ENCODE measurements at places on chromosomes 5 and 9.

DNA sequence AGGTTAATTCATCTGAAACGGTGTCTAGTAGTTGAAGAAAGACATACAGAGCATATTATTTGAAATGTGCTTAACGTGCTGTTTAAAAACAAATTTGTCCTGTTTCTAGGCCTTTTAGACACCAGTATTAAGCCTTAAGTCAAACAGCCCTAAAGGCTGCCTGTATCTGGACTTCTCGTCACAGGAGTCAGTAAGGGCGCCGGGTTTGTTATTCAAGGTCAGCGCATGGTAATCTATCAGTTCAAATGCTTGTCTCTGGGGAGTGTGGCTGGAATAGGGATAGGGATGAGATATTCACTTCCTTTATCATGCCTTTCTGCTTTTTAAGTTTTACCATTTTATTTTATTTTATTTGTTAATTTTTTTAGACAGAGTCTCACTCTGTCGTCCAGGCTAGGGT is 9.4 kb upstream of the CNOT6 start:
- H3K36me3 ChIP-seq, result no peaks in the 10 kb centered on the region
- H3K27me3 ChIP-seq, result no peaks in the 10 kb centered on the region
- H3K4me3 ChIP-seq, result no peak overlapping the region
- H3K4me1 ChIP-seq, result no peaks in the 10 kb centered on the region
- no peak for DNase-seq

GRCh38 chr9:3928590-3928989 is 371.3 kb downstream of the GLIS3 start:
- H3K4me3 ChIP-seq, result no peak overlapping the region
- peaks cover 17% of the 10 kb centered on the region for H3K4me1 ChIP-seq
- no peak overlapping the region for H3K27ac ChIP-seq
- DNase-seq, result no peak
- H3K36me3 ChIP-seq, result no peaks in the 10 kb centered on the region
- no peaks in the 10 kb centered on the region for H3K27me3 ChIP-seq

DNA sequence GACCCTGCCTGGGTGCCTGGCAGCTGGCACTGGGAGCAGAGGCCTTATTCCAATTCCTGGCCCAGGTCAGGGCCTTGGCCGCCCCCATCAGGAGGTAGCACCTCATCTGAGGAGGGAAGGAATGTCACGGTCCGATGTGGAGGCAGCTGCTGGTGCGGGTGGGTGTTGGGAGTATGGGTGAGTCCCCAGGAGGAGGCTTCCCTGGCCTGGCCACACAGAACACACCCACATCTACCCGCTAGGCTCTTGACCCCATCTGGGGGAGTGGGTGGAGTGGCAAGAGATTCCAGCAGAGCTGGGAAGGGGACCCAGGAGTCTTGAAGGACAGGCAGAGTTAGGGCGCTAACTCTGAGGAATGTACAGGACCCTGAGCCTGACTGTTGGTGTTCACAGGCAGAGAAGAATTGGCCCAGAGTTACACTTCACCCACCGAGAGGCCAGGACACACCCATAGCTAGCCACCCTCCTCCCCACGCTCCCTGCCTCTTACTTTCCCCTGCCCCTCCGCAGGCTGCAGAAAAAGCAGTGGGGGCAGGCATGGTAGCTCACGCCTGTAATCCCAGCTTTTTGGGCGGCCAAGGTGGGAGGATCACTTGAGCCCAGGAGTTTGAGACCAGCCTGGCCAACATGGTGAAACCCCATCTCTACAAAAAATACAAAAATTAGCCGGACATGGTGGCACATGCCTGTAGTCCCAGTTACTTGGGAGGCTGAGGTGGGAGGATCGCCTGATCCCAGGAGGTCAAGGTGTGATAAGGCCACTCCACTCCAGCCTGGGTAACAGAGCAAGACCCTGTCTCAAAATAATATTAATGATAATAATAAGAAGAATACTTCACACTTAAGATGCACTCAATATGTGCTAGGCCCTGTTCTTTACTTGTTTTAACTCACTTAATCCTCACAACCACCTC is 6.0 kb downstream of the OLFML2A start:
- no peaks in the 10 kb centered on the region for H3K4me1 ChIP-seq
- no peak for DNase-seq
- H3K27ac ChIP-seq, result no peak overlapping the region

- H3K27me3 ChIP-seq, result peaks cover 2% of the 10 kb centered on the region
- no peak for DNase-seq
- H3K4me3 ChIP-seq, result no peak overlapping the region
- H3K4me1 ChIP-seq, result no peaks in the 10 kb centered on the region
Observed at GRCh38 chr9:116899337-116900006, 212.4 kb downstream of the TRIM32 start.

DNA sequence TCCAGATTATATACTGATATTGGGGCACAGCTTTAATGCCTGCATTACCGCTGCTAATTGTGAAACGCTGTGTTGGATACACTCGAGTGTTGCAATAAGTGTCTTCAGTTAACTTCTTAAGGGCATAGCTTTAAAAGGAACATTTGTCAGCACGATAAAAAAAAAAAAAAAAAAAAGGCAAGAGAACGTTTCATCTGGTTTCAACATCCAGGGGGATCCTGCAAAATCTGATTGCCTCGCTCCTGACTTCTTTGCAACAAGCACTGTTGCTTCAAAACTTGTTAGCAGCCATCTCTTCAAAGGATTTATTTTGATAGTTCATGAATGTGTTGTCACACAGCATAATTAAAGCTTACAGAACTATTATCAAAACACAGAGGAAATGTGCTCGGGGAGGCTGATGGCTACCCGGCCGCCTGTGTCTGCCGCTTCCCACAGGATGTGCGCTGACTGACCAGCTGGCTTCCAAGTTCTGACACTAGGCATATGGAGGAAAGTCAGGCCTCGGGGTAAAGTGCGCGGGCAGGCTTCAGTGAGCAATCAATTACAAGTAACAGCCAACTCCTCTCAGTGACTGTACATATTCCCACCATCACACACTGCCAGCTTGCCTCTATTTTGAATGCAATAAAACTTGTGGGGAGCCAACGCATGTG is 77.7 kb downstream of the EBF1 start:
- no peak for DNase-seq
- H3K27ac ChIP-seq, result no peak overlapping the region
- H3K36me3 ChIP-seq, result no peaks in the 10 kb centered on the region

GRCh38 chr5:154002511-154003020 is 36.1 kb downstream of the FAM114A2 start:
- no peak overlapping the region for H3K4me3 ChIP-seq
- peaks cover 32% of the 10 kb centered on the region for H3K36me3 ChIP-seq
- DNase-seq, result no peak
- no peaks in the 10 kb centered on the region for H3K4me1 ChIP-seq

DNA sequence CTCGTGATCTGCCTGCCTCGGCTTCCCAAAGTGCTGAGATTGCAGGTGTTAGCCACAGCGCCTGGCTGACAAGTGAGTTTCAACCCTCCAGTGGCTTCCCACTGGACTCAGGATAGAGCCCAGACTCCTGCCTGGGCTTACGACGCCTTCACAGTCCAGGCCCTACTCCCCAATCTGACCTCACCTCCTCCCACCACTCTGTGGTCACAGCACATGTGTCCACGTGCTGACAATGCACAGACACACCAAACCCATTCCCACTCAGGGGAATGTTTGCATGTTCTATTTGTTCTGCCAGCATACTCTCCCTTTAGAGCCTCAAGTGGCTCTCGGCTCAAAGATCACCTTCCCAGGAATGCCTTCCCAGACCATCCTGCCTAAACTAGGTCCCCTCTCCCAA is 31.1 kb upstream of the TRIM14 start:
- no peak overlapping the region for H3K4me3 ChIP-seq
- peaks cover 3% of the 10 kb centered on the region for H3K36me3 ChIP-seq
- no peaks in the 10 kb centered on the region for H3K27me3 ChIP-seq
- no peak for DNase-seq

- no peak overlapping the region for H3K4me3 ChIP-seq
- H3K27me3 ChIP-seq, result no peaks in the 10 kb centered on the region
- H3K36me3 ChIP-seq, result no peaks in the 10 kb centered on the region
- peaks cover 8% of the 10 kb centered on the region for H3K4me1 ChIP-seq
- no peak for DNase-seq
- no peak overlapping the region for H3K27ac ChIP-seq
Observed at GRCh38 chr9:72292256-72292682, 72.7 kb downstream of the ZFAND5 start.

DNA sequence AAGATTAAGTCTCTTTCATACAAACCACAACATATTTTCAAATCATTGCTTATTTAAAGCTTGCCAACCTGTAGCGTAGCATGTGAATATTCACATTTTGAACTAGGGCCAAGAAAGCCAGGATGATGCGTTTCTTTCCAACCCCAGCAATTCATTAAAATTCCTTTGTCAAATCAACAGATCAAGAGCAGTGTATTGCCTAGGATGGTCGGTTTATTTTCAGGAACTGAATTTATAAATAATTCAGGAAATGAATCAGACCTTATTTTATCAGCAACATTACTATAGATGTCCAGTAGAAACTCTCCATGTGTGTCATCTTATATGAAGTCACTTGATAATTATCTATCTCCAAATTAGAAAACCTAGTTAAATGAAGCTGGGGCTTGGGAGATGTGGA is 13.2 kb upstream of the AUH start:
- no peaks in the 10 kb centered on the region for H3K36me3 ChIP-seq
- peaks cover under 1% of the 10 kb centered on the region for H3K27me3 ChIP-seq
- no peak for DNase-seq
- no peak overlapping the region for H3K4me3 ChIP-seq
- peaks cover 6% of the 10 kb centered on the region for H3K4me1 ChIP-seq
- H3K27ac ChIP-seq, result no peak overlapping the region

DNA sequence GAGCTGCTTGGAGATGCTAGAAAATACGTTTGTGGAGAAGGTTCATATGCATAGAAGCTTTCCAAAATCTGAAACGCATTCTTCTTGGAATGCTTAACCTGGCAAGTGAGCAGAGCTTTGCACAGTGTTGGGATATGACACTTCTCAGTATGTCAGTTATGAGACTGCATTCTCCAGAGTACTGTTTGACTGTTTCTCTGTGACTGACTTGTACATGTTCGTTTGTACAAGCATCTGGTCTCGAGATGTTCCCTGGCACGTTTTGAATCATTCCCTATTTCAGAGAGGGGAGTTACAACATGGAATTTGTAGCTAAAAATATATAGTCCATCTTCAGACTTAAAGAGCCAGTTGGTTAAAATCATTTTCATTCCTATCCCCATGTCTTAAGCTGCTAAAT is 272.4 kb downstream of the ARRDC3 start:
- H3K27ac ChIP-seq, result no peak overlapping the region
- H3K4me3 ChIP-seq, result no peak overlapping the region
- H3K36me3 ChIP-seq, result no peaks in the 10 kb centered on the region
- H3K27me3 ChIP-seq, result peaks cover 2% of the 10 kb centered on the region
- no peak for DNase-seq

GRCh38 chr5:77620405-77620804 is 18.1 kb downstream of the OTP start:
- H3K27ac ChIP-seq, result no peak overlapping the region
- H3K27me3 ChIP-seq, result peaks cover 46% of the 10 kb centered on the region
- no peaks in the 10 kb centered on the region for H3K36me3 ChIP-seq
- no peaks in the 10 kb centered on the region for H3K4me1 ChIP-seq
- H3K4me3 ChIP-seq, result no peak overlapping the region

All from activated naive CD8-positive, alpha-beta T cell treated with anti-CD3 and anti-CD28 coated beads, Interleukin-2, amount 50 U/mL, for 24 hours (primary cell).